Body of pancreas (tissue), 4 donors: ENCODE measurements at places on chromosomes 7 and 10. TPM values are rescaled to one million over a fixed set of nuclear protein-coding genes. Genes with fewer than 3 reads are reported as not detected.
A peak's percentile ranks its signal among the peaks of the same experiment; 100 is the strongest.

GRCh38 chr7:19928247-19928646 is 154.8 kb upstream of the TMEM196 start:
- no peak overlapping the region for H3K4me3 ChIP-seq
- H3K27me3 ChIP-seq: no peaks in the 10 kb centered on the region
- peaks cover 6% of the 10 kb centered on the region for H3K4me1 ChIP-seq
- H3K27ac ChIP-seq: no peak overlapping the region
- no peaks in the 10 kb centered on the region for H3K36me3 ChIP-seq

DNA sequence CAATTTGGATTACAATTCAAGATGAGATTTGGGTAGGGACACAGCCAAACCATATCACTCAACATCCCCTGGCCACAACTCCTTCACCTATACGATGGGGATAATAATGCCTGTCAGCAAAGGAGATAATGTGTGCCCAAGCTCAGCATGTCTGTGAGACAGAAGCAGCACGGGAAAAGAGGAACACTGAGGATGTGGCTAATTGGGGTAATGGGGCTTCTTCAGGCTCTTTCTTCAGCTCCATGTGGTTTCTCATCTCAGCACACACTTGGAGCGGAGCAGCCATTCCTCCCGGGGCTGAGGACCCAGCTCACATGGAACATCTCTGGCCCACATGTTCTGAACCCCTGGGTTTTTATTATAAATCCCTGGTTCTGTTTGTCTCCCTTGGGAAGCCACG is 136.0 kb upstream of the NAMPT start:
- H3K4me1 ChIP-seq: peaks cover 70% of the 10 kb centered on the region
- peak overlapping the region; percentile 87 for H3K27ac ChIP-seq
- DNase-seq: no peak
- no peak overlapping the region for H3K4me3 ChIP-seq
- H3K36me3 ChIP-seq: no peaks in the 10 kb centered on the region

- DNase-seq: peak; percentile 29
- no peak overlapping the region for H3K4me3 ChIP-seq
- H3K4me1 ChIP-seq: peaks cover 16% of the 10 kb centered on the region
- H3K36me3 ChIP-seq: no peaks in the 10 kb centered on the region
- no peak overlapping the region for H3K27ac ChIP-seq
These were observed 3.4 kb downstream of the ASNS start for GRCh38 chr7:97868788-97869187.

GRCh38 chr7:34727464-34727995 is 69.5 kb downstream of the NPSR1 start:
- no peaks in the 10 kb centered on the region for H3K4me1 ChIP-seq
- no peak overlapping the region for H3K4me3 ChIP-seq

The ZNF467 gene
- 9.9 TPM for total RNA-seq

The CRHR2 gene
- total RNA-seq: 0.33 TPM

The GRID2IP gene
- 1.0 TPM for total RNA-seq

The ABCA13 gene
- total RNA-seq: under 0.01 TPM

The PBLD gene
- total RNA-seq: 32.2 TPM

The GPER1 gene
- 1.0 TPM for total RNA-seq

The CPXM2 gene
- total RNA-seq: 8.2 TPM

The GRM8 gene
- 2.3 TPM for total RNA-seq

The CUZD1 gene
- 225 TPM for total RNA-seq

The SPDYE2 gene
- not detected for total RNA-seq
